ENCODE measurements at places on chromosomes 3 and 15. TPM values are rescaled to one million over a fixed set of nuclear protein-coding genes. Genes with fewer than 3 reads are reported as not detected.

DAZL gene
- total RNA-seq: not detected

CCRL2 gene
- total RNA-seq: 5.6 TPM

CACNA2D2 gene
- total RNA-seq: not detected

TGM5 gene
- total RNA-seq: not detected

TMC3 gene
- total RNA-seq: not detected

CIB2 gene
- 2.9 TPM for total RNA-seq

DUOX1 gene
- total RNA-seq: not detected

All from vein endothelial cell (primary cell).